ENCODE measurements at places on chromosomes 2 and 18.

GRCh38 chr2:194054313-194054712 lies 1602.7 kb upstream of the SLC39A10 start:
- DNase-seq: no peak

DNA sequence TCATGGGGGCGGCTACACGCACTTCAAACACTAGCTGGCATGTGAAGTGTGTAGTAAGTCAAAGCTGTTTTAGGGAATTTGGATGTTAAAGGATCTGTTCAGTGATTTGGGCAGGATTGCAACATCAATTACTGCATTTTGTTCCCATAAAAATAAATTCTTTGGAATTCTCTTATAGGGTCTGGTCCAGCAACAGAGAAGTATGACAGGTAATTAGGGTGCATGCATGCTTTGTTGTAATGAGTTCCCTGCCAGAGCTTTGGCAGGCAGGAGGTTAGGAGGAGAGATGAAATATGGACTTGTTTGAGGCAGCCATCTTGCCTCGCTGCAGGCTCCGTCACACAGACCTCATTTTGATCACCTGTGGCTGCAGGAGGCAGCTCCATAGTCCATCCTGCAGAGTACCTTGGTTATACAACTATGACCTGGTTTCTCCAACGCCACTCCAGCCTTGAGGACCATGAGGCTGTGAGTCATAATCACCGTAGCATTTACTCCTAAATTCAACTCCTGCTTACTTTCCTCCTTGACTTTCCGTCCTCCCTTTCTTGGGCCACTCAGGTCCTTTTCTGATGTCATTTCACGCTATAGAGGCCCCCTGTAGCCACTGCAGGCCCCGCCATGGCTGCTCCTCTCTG lies 26.5 kb upstream of the EML4 start:
- DNase-seq: no peak

DNA sequence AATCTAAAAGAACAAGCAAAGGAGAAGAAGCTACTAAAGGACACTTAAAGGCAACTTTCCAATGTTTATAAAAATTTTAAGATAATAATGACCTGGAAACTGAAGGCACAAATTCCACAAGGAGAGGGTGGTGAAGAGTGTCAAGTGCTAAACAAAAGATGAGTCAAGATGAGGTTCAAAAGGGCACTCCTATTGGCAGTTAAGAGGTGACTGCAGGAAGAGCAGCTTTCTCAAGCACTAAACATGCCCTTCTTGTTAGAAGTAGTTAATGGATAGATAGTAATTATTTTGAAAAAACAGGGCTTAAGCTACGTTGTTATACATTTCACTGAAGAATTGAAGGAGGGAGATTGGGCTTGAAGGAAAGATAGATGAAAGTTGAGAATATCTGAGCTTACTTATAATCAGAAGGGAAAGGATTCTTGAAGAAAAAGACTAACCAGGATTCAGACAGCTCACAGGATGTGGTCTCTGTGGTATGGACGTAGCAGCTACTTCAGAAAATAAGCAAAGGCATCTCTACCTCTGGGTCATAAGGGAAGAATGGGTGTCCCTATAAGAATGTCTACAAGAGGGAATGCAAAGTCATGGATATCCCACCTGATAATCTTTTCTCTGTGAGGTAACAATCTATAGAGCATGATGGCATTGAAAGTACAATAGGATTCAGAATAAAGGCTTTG lies 454.7 kb upstream of the SLC39A10 start:
- no peak for DNase-seq

- DNase-seq: no peak
These were observed 177.7 kb downstream of the TMEM247 start for GRCh38 chr2:46657042-46657504.

DNA sequence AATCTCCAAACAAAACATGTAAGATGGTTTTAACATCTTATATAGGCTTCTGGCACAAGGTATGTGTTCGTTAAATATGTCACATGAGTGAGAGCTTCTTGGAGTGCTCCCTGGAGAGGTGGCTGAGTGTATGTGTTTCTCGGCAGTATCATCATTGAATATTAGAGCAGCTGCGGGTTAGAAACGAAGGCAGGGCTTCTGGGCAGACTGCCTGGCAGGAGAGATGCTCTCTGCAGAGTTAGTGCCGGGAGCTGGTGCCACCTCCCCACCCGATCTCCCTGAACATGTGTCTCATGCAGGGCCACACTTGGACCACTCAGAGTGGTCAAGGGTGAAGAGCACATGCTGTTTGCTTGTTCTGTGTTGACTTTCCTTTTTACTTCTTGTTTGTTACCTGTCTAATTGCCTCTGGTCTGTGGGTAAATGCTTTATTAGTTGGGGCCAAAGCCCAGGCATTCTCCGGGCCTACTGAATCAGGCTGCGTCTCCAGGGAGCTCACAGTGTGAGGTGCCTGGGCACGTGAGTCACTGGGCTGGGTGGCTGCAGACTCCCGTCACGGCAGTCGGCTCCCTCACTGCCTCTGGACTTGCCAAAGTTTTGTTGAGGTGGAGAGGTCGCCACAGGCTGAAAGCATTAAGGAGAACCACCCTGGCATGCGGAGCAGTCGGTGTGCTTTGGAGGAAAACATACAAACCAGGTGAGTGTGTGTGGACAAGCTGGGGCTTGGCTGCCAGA lies 246.6 kb downstream of the FHOD3 start:
- no peak for DNase-seq

- peak; percentile 28 for DNase-seq
These were observed 10.3 kb upstream of the CHST10 start for GRCh38 chr2:100427627-100428258.

GRCh38 chr18:40258311-40258710 lies 1696.7 kb upstream of the PIK3C3 start:
- DNase-seq: no peak

GRCh38 chr2:138238908-138239307 lies 262.7 kb upstream of the SPOPL start:
- no peak for DNase-seq

GRCh38 chr2:232587512-232587911 lies 37.0 kb downstream of the EIF4E2 start:
- DNase-seq: no peak

GRCh38 chr2:183248866-183249567 lies 124.8 kb downstream of the NUP35 start:
- no peak for DNase-seq

DNA sequence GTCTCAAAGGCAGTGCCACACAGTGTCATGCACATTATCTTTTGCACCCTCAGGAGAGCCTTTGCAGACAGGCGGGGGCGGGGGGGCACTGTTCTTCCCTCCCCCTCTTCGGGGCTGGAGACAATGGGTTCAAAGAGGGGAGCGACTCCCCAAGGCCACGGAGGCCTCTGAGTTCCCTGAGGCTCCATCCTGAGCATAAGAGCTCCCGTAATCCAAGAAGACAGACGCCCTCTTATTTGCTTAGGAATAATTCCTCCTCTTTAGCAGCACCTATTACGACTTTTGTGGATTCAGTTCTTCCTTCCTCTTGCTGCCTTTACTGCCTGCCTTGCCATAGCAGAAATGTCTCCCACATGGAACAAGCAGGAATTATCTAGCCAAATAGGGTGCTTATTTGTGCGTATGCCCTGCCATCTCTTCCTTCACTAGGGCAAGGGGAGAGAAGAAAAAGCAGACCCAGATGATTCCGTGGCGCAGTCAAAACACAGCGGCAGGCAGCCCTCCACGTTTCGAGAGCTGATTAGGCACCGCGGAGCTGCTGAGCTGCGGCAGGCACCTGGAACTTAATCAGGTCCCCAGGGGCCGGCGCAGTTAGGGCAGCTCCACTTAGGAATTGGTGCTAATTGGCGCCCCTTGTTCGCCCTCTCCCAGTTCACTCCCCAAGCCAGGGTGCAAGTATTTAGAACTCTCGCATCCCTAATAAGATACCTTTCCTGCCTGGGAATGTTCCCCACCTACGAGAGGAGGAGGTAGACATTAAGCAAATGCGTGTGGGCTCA lies 233.4 kb upstream of the MYT1L start:
- DNase-seq: no peak

GRCh38 chr2:72271766-72272641 lies 124.3 kb upstream of the CYP26B1 start:
- DNase-seq: no peak

DNA sequence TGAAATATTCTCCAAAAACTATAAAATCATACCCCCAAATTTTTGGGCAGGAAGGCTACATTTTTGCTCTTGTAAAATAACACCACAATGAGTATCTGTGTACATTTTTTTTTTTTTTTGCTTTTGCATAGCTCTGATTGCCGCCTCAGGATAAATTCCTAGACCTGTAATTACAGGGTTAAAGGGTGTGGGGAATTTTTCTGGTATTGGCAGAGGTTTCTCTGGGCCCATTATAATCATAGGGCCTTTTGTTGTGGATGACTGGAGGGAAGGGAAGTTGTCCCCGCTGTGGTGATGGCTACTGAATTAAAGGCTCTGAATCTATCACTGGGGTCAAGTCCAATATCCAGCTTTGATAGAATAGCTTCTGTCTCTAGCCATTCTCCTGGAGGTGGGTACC lies 26.6 kb downstream of the CCDC195 start:
- DNase-seq: no peak
